ENCODE measurements at places on chromosomes 4 and X.

DNA sequence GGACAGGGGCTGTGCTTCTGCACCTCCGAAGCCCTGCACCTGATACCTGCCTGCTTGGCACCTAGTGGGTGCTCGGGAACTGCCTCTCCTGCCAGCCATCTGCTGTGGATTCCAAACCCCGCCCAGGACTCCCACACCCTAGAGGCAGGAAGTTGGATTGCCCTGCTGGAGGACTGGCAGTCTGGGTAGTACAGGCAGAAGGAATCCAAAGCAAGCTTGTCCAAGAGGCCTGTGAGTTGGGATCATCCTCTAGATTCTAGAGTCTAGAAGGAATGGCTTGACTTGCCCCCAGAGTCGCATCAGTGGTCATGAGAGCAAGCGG, 64.6 kb upstream of the MTM1 start:
- no peak for DNase-seq

- DNase-seq: no peak
Observed at GRCh38 chr4:119788349-119789266, 160.0 kb upstream of the PDE5A start.

DNA sequence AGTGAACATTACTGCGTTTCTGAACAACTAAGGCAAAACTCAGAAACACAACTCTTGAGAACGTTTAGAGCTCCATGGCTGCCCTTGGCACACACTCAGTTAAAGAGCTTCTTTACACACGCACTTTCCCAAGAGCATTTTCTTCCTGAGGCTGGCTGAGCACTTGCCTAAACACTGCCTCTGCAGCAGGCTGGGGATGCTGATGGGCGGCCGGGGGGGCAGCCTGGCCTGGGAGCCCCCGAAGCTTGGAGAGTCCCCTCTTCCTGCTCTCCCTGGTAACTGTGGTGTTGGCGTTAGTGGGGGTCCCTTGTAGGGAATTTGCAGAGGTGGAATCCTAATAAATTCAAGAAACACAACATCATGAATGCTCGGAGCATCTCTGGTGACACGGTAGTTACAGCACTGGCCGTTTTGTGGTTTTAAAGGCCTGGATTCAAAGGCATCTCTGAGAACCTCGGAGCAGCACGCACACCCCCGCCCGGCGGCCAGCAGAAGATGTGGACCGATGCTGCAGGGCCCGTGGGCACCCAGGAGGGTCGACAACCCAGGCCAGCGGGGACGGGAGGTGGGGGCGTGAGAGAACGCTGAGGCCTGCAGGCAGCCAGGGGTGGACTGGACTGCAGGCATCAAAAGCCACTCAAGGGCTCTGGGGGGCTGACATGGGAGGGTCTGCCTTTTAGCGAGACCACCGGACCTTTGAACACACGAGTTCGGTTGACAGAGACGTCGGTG, 45.4 kb downstream of the FGFRL1 start:
- DNase-seq: no peak

GRCh38 chr4:65580551-65580950, 89.7 kb downstream of the EPHA5 start:
- DNase-seq: no peak

DNA sequence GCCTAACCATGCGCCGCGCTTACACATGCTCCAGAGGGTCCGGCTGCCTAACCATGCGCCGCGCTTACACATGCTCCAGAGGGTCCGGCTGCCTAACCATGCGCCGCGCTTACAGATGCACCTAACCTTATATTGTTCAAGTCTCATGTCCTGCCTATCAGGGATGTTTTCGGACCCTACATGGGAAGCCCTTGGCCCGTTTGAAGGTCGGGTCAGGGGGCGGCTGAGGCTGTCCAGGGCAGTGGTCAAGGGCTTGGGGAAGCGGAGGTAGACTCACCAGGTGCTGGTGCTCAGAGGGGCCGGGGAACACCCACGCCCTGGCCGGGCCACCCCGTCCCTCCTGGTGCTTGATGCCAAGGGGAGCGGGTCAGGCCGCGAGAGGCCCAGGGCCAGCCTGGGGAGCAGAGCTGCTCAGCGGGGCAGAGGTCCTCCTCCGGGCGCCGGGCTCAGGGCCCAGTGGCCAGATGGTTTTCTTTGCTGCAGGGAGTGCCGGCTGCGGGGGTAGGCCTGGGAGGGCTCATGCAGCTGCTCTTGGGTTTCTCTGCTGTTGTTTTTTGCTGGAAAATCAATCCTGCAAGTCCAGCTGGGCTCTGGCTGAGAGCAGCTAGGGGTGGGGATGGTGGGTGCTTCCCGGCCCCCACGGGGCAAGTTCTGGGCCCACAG, 35.4 kb upstream of the SPON2 start:
- DNase-seq: no peak

DNA sequence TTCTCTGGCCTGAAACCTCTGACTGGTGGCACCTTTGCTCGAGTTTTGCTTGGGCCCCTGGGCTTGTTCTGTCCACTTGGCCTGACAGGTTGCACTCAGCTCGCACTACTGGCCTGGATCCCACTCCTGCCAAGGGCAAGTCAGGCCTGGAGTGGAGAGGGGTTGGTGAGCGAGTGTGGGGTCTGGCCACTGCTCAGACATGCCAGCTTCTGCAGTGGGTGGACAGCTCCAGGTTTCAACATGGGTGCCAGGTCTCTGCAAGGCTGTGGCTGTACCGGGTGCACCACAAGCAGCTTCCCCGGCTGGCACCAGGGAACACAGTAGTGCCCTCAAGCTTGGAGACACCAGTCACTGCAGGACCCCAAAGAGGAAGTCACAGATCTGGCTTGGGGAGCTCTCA, 91.6 kb upstream of the CXorf51A start:
- no peak for DNase-seq

DNA sequence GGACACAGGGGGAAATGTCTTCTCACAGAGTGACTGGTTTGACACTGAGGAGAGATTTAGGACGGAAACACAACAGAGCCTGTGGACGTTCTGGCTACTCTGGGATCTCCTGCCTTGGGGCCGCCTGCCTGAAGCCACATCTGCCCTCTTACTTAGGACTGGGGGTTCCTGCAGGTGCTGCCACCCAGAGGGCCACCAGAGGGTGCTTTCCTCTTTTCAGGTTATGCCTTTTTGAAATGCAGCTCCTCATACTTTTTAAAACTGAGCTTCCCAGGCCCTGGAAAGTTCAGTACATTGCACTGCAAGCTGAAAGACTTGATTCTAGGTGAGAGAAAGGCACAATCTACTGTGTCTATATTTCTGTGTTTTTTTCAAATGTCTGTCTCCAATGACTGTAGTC, 92.2 kb upstream of the PGRMC2 start:
- DNase-seq: peak; percentile 48

GRCh38 chr4:105588252-105588651, 35.8 kb downstream of the ARHGEF38 start:
- DNase-seq: no peak

DNA sequence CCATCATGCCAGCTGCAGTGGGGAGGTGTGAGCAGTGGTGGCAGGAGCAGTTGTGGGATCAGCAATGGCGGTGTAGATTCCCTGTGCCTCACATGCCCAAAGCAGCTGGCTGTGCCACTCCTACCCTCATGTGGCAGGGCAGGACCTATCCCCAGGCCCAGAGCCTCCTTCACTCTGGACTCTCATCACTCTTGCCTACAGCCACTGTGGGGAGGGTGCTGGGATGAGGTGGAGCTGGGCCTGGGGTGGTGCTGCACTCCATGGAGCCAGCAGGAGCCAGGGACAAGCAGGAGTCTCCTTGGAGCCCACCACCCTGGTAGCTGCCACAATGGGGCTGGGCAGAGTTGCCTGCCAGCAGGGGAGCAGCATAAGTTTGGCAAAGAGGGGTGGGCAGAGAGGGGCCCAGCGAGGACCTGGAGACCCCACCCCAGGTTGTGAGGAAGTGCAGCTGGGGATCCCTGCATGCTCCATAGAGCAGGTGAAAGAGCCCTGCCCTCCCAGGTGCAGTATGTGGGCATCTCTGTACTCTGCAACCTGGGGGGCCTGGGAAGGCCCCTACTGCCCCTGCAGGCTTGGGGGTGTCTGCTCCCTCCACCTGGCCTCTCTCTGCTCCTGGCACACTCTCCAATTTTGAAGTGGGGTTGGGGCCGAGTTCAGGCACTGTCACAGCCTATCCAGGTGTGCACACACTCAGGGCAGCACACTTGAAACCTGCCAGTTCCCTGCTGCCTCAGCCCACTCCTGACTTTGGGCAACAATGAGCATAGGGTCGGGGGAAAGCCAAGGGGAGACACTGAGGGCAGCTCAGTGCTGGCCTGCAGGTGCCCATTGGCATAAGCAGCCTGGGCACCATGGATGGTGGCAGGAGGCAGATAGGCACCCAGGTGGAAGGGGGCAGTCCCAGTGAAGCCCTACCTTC, 74.0 kb upstream of the INTU start:
- no peak for DNase-seq

- no peak for DNase-seq
Observed at GRCh38 chr4:86720508-86721068, 126.5 kb downstream of the PTPN13 start.

DNA sequence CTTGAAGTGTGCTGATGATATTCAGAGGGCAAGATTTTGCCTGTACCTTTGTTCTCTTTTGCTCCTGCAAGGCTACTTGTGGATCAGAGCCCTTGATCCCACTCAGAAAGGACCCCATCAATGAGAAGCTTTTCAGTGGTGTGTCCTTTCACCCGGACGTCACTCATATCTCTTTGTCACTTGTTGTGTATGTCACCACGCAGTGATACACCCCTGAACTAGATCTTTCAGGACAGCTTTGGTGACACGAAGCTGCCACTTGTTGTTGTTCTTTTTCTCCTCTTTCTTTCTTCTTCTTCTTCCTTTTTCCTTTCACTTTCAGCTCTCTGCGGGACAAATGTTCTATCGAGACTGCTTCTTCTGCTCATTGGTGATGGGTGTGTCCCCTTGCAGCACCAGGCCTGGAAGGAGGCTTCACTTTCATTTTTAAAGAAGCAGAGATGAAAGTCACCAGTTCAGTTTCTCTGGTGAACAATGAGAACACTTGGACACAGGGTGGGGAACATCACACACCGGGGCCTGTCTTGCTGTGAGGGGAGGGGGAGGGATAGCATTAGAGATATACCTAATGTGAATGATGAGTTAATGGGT, 83.6 kb downstream of the NBDY start:
- DNase-seq: no peak

DNA sequence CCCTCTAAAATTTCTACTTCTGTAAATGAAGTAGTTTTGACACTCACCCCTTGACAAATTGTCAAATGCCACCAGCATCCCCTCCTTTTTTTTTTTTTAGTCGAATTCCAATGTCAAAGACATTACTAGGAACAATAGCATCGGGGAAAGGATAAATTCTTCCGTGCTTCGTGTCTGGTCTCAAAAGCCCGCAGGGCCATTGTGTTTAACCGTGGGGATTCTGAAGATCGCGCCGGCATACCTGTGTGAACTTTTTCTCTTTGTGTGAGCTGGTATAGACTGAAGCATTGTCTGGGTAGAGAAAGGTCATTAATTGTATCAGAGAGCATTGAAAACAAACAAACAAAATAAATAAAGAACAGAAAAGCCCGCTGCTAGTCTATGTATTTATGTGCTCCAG, 313.9 kb downstream of the ASMT start:
- peak; percentile 11 for DNase-seq

Data from HAP-1 (cell line).